GM23338 (cell line): ENCODE measurements at places on chromosomes 5 and 9. TPM values are rescaled to one million over a fixed set of nuclear protein-coding genes. Genes with fewer than 3 reads are reported as not detected.

DNA sequence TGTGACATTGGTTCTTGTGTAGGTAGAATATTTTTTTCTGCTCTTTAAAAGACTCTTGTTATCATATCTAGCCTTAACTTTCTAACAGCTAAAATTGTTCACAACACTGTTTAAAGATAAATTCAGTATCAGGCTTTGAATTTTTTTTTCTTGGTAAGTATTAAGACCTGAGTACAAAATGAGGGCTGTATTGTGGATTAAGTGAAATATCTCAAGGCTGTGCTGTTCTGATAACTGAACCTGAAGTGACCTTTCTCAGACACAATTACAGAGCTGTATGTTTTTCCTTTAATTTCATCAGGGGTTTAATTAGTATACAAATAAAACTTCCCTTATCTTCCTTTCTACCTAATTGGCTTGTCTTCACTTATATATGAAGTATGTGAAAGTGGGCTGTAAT, 290.5 kb downstream of the CCDC171 start:
- H3K4me3 ChIP-seq, result no peak overlapping the region
- no peaks in the 10 kb centered on the region for H3K4me1 ChIP-seq
- no peak overlapping the region for H3K27ac ChIP-seq
- no peaks in the 10 kb centered on the region for H3K36me3 ChIP-seq
- H3K27me3 ChIP-seq, result no peaks in the 10 kb centered on the region

GRCh38 chr5:71699751-71700150, 19.3 kb upstream of the CARTPT start:
- H3K4me3 ChIP-seq, result no peak overlapping the region
- no peaks in the 10 kb centered on the region for H3K36me3 ChIP-seq
- H3K4me1 ChIP-seq, result peaks cover 8% of the 10 kb centered on the region
- DNase-seq, result no peak
- H3K27ac ChIP-seq, result no peak overlapping the region

GRCh38 chr5:121273833-121274433, 577.7 kb upstream of the FTMT start:
- no peak for DNase-seq
- H3K4me3 ChIP-seq, result no peak overlapping the region
- no peaks in the 10 kb centered on the region for H3K36me3 ChIP-seq
- no peaks in the 10 kb centered on the region for H3K4me1 ChIP-seq
- H3K27ac ChIP-seq, result no peak overlapping the region

The FBP1 gene
- total RNA-seq, result 2.5 and 3.3 TPM in 2 replicates

The ANGPTL2 gene
- total RNA-seq, result 5.2 and 7.1 TPM in 2 replicates

The TMEM174 gene
- total RNA-seq, result not detected in 2 replicates
